ENCODE measurements at places on chromosomes 1 and 21.

DNA sequence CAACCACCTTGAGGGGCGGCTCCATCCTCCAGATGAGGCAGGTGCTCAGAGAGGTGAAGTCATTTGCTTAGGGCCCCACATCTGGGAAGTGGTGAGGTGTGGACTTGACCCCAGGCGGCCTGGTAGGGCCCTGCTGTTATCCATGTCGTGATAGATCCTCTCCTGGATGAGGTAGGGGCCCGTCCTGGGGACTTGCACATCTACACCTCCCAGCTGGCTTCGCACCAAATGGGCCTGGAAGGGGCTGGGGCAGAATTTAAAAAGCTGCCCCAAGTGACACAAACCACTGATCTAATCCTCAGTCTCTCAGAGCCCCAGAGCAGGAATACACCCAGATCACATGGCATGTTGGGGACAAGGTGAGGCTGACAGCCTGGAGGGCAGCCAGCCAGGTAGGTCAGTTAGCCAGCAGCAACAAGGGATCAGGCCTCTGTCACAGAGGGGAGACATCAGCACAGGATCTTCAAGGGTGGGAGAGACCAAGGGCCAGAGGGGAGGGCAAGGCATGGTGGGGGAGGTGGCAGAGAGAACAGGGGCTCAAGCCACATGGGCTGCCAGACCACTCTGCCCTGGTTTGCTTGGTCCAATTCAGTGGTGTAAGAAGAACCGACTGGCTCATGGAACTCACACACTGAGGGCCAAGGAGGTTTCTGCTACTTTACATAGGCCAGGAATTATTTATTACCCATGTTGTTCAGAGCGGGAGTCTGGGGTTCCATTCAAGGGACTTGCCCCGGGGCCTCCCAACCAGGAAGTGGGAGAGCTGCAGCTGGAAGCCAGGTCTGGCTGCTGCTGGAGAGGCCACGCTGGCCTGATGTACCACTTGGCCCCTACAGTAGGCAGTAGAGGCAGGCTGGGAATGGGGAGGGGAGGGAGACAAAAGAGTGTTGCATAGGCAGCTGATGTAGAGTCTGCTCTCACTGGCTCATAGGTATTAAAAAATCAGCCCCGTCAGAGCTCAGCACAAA, 12.1 kb downstream of the LRP8 start:
- DNase-seq = peak; percentile 13

DNA sequence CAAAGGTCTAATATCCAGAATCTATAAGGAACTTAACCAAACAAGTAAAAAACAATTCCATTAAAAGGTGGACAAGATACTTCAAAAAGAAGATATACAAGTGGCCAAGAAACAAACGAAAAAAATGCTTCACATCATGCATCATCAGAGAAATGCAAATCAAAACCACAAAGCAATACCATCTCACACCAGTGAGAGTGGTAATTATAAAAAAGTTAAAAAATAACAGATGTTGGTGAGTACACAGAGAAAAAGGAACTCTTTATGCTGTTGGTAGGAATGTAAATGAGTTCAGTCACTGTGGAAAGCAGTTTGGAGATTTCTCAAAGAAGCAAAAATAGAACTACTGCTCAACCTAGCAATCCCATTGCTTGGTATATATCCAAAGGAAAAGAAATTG, 218.6 kb downstream of the SLC44A5 start:
- DNase-seq = no peak

GRCh38 chr21:30726726-30727125, 8.1 kb upstream of the KRTAP21-3 start:
- no peak for DNase-seq

GRCh38 chr1:229088711-229089110, 182.2 kb upstream of the RAB4A start:
- DNase-seq = no peak

DNA sequence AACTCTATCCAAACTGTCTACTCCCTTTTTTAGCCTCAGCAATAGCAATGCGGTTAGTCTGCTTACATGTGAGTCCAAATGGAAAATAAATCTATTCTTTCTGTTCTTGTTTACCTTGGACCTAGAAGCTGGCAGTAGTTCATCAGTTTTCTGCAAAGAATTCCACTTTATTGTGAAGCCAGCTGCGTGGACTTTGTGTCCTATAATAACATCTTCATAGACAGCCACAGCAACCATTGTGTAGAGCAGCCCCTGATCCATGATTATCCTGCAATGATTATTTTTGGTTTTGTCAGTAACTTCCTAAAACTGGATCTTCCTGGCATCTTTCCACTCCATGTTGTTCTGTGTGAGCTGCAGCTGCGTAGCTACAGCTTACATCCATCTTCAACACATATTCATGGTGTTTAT, 408.7 kb downstream of the NUF2 start:
- peak; percentile 68 for DNase-seq

DNA sequence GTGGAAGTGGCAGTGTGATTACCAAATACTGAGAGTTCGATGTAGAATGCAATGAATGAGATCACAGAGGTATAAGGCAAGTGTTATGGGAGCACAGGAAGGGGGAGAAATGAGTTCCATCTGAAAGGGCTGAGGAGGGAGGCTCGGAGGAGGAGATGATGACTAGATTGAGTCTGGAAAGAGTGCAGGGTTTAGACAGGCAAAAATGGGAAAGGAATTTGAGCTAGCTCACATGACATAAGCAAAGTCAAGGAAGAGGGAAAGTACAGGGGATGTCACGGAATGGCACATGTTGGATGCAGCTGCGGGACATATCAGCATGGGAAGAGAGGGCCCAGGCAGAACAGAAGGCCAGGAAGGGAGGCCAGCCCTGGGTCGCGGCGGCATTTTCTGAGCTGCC, 132.7 kb downstream of the RUNX1 start:
- no peak for DNase-seq

GRCh38 chr1:114530224-114530623, 19.2 kb upstream of the TRIM33 start:
- no peak for DNase-seq

DNA sequence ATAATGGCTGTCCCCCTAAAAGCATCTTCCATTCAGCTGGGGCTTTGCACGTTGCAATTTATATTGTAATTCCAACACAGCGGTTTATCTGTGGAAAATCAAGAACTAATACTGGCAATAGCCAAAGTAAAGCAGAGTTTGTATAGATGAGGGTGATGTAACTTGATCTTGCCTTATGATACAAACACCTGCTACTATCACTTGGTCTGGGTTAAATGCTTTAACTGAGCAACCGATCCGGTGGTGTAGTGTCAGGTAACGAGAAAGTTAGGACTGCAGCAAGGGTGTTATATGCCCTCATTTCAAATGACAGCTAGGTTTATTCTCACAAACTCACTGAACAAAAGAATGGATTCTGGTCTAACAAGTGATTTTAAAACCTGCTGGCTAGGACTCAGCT, 47.3 kb upstream of the PLPPR4 start:
- no peak for DNase-seq

GRCh38 chr1:24586970-24587820, 31.3 kb downstream of the NCMAP start:
- DNase-seq = peak; percentile 38

- no peak for DNase-seq
Observed at GRCh38 chr1:94726981-94727685, 93.0 kb upstream of the SLC44A3 start.

- peak; percentile 20 for DNase-seq
Observed at GRCh38 chr1:212518188-212519054, 85.7 kb downstream of the NENF start.

- no peak for DNase-seq
Observed at GRCh38 chr1:206679738-206680211, 4.9 kb upstream of the MAPKAPK2 start.

DNA sequence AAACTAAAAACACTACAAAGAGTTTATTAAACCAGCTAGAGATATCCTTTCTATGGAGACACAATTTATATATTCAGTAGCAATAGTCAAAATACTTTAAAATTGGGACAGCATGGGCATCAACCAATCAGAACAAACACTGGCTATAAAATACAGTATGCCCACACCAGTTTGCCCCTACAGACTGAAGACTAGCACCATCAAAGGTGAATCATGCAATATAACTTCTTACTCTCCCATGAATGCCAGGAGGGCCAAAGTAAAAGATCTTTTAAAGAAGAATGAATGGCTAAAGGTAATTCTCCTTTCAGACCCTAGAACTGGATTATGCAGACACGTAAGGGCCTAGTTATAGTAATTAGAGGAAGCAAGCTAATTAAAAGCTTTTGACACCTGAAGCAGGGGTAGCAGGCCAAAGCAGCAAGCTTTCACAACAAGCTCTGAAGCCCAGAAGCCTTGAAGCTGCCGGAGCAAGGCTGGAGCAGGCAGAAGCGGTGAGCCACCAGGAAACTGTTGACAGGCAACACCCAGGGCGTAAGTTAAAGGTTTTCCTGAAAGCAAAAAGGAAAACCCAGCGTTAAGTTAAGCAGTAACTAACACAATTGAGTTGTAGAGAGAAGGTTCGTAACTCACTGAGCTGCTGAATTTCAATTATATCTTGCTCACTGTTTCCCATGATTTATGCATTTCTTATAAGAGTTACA, 99.3 kb downstream of the CDC42BPA start:
- no peak for DNase-seq

- peak; percentile 88 for DNase-seq
Observed at GRCh38 chr1:145999321-146000024, 3.1 kb upstream of the TXNIP start.

GRCh38 chr1:27561124-27561899, 42.6 kb downstream of the AHDC1 start:
- no peak for DNase-seq

GRCh38 chr21:32569261-32570230, 15.8 kb downstream of the TCP10L start:
- peak; percentile 53 for DNase-seq

GRCh38 chr21:37210130-37210529, 57.0 kb downstream of the VPS26C start:
- DNase-seq = no peak

DNA sequence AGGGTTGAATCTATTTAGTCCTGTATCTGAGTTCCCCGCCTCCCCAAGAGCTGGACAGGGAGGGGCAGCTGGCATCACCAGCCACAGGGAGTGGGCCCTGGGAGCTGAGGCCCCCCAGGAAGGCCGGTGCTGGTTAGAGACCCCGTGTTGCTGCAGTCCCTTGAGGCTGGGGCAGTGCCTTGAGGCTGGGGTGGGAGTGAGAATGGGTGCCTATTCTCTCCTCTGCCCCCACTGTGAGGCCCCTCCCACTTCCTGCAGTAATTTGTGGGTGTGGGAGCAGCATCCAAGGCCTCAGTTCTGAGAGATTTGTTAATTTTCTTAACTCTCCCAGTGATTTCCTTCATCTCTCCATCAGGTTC, 2.5 kb upstream of the TRAPPC3 start:
- no peak for DNase-seq

- no peak for DNase-seq
Observed at GRCh38 chr1:238738892-238739291, 647.5 kb upstream of the CHRM3 start.
